ENCODE measurements at places on chromosomes 3 and 15.

DNA sequence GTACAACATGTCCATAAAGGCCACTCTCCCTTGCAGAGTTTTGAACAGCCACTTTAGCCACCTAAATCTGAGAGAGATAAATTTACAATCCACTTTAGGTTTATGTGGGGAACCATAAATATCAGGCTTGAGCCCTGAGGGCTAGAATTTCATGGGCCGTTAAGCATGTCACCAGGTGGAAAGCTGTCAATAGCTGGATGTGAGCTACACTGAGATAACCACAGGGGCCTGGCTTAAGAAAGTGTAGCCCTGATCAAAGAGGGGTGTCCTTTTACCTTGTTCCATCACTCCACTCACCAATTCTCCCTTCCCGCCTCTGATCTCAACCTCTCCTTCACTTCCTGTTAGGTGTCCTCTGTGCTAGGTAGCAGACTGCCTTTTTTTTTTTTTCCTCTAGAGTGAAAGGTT, 172.8 kb upstream of the ICE2 start:
- DNase-seq: no peak

GRCh38 chr15:53746101-53746500, 13.4 kb downstream of the WDR72 start:
- no peak for DNase-seq

- DNase-seq: no peak
Observed at GRCh38 chr3:188385295-188385694, 231.3 kb downstream of the LPP start.

- no peak for DNase-seq
Observed at GRCh38 chr3:186217820-186218164, 108.9 kb upstream of the ETV5 start.

DNA sequence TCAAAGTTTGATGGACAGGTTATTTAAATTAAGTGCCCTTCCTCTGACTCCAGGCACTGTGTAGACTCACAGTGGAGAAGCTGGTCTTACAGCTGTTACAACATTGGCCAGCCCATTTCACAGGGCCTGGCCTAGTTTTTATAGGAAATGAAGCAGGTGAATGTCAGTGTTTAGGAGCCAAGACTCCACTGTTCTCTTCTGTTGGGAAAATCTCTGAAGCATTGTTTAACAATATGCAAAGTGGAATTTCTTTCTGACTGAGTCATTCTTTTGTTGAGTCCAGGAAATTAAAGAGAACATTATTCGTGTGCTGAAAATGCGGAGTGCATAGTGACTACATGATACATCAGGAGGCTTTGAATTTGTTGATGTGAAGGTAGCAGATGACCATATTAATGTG, 64.7 kb downstream of the ARRDC4 start:
- DNase-seq: no peak

GRCh38 chr3:128358156-128358895, 108.4 kb downstream of the DNAJB8 start:
- DNase-seq: no peak

DNA sequence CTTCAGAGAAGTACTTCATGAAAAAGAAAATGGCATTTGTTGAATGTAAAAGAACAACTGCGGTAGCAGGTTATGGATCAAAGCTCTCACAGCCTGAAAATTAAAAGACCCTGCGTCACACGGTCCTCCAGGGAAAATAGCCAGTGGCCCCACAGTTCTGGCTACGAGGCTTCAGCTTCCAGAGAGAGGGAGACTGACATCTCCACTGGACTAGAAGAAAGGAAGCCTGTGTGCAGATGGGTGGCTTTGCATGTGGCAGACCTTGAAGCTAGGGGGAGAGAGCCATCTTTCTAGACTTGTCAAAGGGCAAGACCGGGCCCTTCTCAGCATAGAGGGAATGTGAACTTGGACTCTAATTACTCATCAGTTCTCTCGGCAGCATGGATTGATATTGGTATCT, 159.4 kb downstream of the SLCO3A1 start:
- no peak for DNase-seq

DNA sequence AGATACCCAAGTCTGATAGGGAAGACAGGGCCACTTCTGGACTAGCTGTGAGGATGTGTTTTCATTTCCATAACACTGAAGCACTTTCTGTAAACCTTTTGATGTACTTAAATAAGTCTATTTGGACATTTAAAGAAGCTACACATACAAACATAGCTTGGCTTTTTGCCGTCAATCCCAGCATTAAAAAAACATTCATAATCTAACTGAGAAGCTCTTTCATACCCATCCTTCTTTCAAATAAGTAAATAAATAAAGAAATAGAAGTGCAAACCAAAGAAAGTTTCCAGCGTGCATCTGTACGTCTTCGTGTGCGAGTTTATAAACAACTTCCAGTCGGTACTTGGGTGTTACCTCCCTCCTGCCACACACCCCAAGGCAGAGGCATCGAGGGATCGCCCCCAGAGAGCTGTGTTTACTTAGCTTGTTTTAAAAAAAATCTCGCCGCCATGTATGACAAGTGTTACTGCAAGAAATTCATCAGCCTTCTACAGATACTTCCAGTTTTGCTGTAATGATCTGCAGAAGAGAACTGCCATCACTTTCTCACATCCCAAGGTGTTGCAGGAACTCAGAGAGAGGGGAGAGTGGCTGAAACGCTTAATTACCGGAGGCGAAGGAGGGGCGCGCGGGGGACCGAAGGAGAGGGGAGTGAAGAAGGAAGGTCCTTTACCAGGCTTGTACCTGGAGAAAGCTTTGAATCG, 9.0 kb upstream of the MEIS2 start:
- no peak for DNase-seq

GRCh38 chr3:191296041-191296541, 33.1 kb upstream of the CCDC50 start:
- DNase-seq: no peak

- no peak for DNase-seq
Observed at GRCh38 chr3:98884675-98885371, 16.7 kb downstream of the DCBLD2 start.

DNA sequence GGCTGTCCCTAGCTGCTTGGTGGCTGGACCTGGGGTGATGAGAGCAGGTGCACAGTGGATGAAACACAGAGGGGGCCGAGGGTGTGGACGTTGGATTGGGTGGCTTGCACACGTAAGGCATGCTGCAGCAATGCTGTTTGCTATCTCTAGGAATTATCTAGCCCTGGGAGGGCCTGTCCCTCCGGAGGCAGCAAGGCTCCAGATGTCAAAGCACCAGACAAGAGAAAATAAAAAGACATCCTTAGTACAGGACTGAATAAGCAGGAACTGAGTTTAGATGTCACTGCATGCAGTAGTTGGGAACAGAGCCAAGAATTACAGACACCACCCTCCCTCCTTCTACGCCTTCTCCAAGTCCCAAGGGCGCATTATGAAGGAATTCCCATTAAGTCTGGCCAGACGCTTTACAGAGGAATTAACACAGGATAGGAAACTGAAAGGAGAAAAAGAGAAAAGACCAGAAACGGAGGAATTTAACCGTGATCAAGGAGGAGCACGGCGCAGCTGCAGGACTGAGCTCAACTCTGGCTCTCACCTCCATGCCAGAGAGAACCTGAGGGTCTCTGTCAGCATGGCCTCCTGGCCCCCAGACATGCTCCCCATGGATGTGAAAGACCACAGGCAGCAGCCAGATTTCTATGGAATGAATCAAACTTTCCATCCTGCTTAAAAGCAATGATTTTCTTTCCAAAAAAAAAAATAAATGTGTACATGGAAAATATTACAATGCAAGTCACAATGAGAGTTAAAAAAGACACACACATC, 13.8 kb downstream of the ATP10A start:
- DNase-seq: no peak

- DNase-seq: no peak
Observed at GRCh38 chr3:3191675-3192285, 12.3 kb upstream of the CRBN start.

DNA sequence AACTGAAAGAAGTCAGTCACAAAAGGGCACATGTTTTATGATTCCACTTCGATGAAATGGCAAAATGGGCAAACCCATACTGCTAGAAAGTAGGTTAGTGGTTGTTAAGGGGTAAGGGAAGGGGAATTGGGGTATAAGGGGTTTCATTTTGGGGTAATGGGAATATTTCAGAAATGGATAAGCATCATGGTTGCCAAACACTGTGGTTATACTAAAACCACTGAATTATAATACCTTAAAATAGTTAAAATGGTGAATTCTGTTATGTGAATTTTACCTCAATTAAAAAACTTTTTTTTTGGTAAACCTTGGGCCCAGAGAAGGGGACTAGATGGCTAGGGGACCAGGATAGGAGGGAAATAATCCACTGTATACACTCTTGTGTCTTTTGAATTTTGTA, 52.3 kb upstream of the BHLHE40 start:
- DNase-seq: no peak

GRCh38 chr15:70615435-70616310, 147.7 kb downstream of the UACA start:
- DNase-seq: no peak

GRCh38 chr3:861721-862120, 231.1 kb upstream of the CNTN6 start:
- no peak for DNase-seq

GRCh38 chr3:86046436-86047136, 944.4 kb downstream of the VGLL3 start:
- no peak for DNase-seq

DNA sequence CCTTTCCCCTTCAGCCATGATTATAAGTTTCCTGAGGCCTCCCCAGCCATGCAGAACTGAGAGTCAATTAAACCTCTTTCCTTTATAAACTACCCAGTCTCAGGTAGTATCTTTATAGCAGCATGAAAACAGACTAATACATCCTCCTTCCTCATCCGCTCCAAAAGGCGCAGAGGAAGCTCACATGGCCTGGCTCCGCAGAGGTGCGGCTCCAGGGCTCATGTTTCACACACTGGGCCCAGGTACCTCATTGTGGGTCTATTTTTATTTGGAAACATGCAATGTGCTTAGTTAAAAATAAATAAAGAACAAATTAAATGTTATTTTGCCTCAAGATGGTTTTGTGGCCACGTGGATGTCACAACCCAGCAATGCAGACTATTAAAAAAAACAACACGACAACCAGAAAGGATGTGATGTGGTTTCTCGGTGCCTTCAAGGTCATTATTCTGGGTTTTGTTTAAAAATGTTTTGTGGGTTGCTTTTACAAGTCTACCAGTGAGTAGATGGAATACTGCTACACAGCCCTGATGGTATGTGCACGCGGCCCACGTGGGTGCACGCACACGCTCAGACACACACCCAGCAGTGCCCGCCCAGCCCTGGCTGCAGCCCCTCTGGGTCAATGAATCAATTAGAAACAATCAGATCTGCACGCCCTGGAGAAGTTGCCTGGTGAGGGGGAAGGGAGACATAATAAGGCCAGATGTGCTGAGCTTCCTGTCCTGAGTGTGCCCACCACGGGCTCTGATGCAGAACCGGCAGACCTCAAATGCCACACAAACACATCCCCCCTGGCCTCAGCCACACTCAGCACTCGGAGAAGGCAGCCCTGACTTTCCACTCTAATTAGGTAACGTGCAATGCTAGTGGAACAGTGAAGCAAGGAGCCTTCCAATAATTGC, 140.1 kb downstream of the ADAMTS17 start:
- no peak for DNase-seq

DNA sequence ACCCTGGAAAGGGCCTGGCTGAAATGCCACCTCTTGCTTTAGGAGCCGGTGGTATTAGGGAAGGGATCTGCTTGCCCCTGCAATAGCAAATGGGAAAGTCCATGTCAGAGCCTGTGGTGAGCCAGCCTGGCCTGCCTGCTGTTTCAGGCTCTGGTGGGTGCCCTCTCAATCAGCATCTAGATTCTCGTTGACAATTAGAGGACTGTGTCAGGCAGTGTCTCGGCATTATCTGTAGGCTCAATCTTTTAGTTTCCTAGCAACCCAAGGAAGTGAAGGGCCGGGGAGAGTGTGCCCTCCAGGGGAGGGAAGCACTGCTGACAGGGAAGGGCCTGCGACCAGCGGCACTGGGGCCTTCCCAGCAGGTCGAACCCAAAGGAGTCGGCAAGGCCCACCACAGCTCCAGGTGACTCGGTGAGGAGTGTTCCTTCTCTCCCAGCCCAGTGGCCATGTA, 42.1 kb downstream of the TLE3 start:
- no peak for DNase-seq

- no peak for DNase-seq
Observed at GRCh38 chr3:122795674-122796195, 866 bp downstream of the SLC49A4 start.

- no peak for DNase-seq
Observed at GRCh38 chr3:186411994-186412393, 50.0 kb upstream of the DGKG start.

DNA sequence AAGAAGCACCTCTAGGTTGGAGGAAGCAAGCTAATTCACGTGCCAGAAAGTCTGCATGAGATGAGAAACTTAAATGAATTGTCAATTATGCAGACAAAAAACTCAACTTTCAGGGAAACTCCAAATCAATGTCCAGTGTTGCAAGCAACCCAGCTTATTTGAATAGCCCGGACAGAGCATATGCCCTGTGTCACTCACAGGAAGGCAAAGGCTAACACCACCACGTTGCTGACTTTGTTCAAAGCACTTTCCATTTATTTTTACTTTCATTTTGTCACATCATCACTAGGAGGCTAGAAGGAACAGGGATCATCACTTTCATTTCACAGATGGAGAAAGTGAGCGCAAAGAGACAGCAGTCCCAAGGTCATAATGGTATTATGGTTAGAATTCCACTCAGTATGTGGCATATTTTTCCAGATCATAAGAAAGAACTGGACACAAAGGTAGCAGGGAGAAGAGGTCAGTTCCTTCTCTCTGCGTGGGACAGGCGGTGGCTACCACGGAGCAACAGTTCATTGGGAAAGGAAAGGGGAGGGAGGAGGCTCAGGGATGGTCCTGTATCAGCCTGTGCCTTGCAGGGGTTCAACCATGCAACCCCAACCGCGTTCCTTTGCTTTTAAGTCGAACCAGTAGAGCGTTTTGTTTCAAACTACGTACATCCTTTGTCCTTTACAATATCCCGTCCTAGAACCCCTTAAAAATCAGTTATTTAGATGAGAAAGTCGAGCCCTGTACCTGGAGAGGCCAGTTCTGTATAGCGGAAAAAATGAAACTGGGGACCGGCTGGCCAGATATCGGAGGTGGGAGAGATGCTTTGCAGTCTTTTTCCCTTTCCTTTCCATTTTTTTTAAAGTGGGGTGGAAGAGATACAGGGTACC, 1.1 kb downstream of the HEG1 start:
- peak; percentile 61 for DNase-seq

DNA sequence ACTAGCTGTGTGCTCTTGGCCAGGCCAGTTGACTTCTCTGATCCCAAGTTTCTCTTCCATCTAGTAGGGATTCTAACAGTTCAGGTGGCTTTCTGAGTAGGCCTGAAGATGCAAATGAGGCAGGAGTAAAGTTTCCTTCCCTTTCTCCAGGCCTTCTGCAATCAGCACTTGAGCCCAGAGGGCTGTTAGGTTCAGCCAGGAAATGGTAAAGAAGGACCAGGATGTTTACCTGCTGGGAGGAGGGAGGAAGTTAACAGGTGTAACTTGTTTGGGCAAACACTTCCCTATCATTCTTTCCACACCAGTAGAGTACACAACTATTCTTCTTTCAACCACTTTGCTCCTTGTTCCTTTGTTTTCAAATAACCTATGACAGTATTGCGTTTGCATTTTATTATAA, 13.3 kb upstream of the TNFSF10 start:
- no peak for DNase-seq
